NT2/D1 (cell line): ENCODE measurements at places on chromosomes 1 and 21.

GRCh38 chr1:156705321-156705917 lies at the start of gene CRABP2:
TSS of gene CRABP2 (minus strand) at chr1:156705583. CDS start at chr1:156705446, 137 bp downstream.
- no peak for DNase-seq

DNA sequence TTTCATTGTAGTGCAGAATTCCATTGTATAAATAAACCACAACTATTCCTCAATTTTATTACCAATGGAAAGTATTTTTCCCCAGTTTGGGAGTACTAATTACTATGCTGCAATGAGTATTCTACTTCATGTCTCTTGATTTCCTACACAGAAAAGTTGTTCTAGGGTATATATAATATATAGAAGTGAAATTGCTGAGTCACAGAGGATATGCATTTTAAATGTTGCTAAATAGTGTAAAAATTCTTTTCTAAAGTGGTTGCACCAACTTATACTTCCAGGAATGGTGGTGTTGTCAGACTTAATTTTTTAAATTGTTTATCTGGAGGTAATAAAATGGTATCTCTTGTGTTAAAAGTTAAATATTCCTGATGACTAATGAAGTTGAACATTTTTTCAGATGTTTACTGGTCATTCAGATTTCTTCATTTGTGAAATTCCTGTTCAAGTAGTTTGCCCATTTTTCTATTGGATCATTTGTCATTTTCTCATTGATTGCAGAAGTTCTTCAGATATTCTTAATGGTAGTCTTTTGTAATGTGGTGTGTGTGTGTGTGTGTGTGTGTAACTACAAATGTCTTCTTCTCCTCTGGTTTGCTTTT lies 19.1 kb upstream of the MYOG start:
- DNase-seq, result no peak

DNA sequence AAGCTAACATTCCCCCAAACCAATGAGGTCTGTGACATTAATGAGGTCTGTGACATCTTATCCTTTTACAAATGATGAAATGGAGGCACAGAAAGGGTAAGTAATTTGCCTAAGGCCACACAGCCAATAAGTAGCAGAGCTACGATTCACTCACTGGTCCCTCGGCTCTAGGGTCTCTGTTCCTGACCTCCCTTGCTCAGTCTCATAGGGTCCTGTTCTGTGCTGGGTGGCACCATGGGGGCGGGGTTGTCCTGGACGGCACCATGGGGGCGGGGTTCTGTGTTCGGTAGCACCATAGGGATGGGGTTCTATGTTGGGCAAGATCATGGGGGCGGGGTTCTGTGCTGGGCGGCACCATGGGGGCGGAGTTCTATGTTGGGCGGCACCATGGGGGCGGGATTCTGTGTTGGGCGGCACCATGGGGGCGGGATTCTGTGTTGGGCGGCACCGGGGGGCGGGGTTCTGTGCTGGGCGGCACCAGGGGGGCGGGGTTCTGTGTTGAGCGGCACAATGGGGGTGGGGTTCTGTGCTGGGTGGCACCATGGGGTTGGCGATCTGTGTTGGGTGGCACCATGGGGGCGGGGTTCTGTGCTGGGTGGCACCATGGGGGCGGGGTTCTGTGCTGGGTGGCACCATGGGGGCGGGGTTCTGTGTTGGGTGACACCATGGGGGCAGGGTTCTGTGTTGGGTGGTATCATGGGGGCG lies 55.6 kb downstream of the CLSTN1 start:
- no peak for DNase-seq

GRCh38 chr1:115665319-115666096 lies 23.7 kb downstream of the VANGL1 start:
- no peak for DNase-seq

GRCh38 chr1:80341021-80341420 lies 1334.5 kb upstream of the ADGRL4 start:
- DNase-seq, result no peak
